ENCODE measurements at places on chromosomes 3 and 15.

DNA sequence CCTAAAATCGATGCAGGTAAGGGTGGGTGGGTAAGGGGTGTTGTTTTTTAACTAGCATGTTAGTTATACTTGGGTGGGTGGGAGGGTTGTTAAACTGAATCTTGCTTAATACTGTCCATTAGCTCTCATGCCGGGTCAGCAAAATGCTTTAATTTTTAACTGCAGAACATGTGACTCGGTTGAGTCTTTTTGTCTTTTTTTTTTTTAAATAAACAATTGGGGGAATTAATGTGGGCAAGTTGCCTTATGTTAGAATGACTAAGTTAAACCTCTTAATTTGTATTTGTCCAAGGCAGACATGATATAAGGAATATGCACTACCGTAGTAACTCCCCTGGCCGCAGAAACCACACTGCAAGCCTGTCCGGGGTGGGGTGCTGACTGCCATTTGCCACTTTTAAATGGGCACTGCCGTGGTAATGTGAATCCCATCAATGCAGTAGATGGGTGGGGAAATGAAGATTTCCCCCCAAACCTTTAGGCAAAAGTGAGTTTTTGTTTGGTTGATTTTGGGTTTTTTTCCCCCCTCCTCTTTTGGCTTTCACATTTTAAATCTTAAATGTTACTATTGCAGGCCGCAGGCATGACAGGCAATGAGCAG, 54.3 kb upstream of the CCR4 start:
- no peak for DNase-seq

- DNase-seq, result no peak
Observed at GRCh38 chr3:189108067-189108466, 63.7 kb upstream of the TPRG1 start.

GRCh38 chr3:73319179-73319769, 257.8 kb downstream of the EBLN2 start:
- DNase-seq, result no peak

DNA sequence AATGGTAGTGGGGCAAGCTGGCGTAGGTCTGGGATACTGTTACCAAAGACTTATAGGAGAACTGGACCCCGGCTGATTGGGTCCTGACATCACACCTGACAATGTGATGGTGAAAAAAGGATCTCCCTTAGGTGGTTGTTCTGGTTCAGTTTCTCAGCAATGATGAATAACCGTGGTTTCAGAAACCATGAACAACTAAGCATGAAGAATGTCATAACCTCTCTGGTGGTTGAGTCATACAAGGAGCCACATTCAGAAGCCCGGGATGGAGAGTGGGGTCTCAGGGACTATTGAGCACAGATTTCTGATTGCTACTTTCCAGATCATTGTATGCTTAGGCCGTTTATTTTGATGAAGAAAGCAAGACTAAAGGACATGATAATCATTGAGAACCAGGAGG, 17.4 kb downstream of the GPR160 start:
- no peak for DNase-seq

GRCh38 chr3:188486126-188486525, 332.2 kb downstream of the LPP start:
- no peak for DNase-seq

GRCh38 chr15:63896336-63897115, 62.8 kb upstream of the HERC1 start:
- no peak for DNase-seq

DNA sequence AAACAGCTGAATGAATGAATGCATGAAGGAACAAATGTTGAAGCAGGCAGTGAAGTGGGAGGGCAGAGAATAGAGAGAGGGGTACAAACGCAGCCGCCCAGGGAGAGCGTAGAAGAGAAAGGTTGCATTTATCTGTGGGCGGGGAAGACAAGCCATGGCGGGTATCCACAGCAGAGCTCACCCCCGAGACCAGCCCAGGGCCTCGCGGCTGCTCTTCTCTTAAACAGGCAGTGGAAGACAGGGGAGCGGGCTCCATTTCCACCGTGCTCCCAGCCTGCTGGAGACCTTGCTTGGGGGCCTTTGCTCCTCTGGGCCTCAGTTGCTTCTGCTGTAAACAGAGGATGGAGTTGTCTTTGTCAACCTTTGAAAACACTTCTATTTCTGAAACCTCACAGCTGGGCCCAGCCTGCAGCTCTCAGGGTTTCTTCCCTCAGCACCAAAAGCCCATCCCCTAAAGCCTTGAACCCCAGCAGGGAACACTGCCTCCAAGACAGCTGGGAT, 259.5 kb downstream of the UACA start:
- DNase-seq, result no peak

GRCh38 chr15:81596159-81596865, 222.3 kb upstream of the TMC3 start:
- no peak for DNase-seq

DNA sequence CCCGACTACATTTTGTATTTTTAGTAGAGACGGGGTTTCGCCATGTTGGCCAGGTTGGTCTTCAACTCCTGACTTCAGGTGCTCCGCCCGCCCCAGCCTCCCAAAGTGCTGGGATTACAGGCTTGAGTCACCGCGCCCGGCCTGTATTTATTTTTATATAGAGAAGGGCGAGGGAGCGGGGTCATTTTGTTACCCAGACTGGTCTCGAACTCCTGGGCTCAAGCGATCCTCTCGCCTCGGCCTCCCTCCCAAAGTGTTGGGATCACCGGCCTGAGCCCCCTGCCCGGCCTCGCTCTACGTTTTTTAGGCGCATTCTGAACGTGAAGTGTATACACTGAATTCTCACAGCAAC, 514 bp upstream of the PPP4R2 start:
- no peak for DNase-seq

DNA sequence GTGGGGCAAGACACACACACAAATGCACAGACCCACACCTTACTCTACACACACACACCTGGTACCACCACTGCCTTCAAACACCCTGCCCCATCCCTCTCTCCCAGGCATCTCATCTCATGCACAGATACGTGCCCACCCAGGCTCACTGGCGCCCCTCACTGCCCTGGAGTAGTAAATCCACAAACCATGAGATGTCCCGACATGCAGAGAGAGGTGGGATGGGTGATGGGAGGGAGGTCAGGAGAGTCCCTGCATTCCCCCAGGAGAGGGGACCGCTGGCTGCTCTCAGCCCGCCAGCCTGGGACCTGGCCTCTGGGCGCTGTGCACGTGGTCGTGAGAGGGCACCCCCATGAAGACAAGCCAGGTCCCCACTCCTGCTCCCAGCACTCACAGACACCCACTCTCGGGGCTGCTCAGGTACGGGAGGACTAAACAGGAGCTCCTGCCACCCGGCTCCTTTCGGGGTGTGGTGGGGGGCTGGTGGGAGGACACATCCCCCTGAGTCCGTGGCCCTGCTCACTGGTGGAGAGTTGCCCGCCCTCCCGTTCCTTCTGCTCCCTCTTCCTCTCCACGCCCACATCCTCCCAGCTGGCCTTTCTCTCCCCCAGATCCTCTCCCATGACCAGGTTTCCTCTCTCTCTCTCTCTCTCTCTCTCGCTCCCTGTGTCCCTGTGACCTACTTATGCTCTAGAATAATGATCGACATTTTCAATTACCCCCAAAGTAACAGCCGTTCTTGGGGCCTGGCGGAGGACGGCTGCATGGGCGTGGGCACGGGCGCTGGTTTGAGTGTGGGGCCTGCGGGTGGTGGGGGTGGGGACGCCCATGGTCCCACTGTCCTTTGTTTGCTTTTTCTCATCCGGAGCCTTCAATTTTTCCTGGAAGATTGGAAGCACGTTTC, 18.9 kb upstream of the CSPG4 start:
- no peak for DNase-seq

DNA sequence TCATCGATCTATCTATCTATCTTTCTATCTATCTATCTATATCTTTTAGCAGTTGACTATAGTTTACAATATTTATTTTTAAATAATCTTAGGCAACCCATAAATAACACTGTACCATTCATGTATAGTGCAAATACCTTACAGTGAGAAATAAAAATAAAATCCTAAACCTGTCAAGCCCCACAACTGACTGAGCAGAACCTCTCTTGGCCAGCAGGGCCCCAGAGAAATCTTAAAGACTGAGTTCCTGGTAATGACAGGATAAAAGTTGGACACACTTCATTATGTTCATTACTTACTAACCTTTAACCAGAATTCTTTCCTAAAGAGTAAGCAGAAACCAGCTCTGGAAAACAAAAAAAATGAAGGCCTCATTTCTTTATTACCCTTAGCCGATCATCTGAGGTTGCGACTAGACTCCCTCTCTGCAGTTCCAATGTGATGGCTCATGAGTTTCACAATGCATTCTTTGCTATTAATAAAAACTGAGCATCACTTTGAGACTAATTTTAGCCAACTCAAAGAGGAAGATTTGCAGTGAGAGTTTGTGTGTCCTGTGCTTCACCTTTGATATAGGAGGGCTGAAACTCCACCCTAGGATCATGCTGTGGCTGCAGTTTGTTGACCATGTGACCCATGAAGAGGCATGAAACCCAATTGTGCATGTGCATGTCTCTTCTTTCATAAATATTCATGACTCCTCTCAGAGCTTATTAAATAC, 1072.0 kb downstream of the NSUN3 start:
- DNase-seq, result no peak

GRCh38 chr3:12308517-12308916, 19.6 kb downstream of the PPARG start:
- DNase-seq, result no peak

DNA sequence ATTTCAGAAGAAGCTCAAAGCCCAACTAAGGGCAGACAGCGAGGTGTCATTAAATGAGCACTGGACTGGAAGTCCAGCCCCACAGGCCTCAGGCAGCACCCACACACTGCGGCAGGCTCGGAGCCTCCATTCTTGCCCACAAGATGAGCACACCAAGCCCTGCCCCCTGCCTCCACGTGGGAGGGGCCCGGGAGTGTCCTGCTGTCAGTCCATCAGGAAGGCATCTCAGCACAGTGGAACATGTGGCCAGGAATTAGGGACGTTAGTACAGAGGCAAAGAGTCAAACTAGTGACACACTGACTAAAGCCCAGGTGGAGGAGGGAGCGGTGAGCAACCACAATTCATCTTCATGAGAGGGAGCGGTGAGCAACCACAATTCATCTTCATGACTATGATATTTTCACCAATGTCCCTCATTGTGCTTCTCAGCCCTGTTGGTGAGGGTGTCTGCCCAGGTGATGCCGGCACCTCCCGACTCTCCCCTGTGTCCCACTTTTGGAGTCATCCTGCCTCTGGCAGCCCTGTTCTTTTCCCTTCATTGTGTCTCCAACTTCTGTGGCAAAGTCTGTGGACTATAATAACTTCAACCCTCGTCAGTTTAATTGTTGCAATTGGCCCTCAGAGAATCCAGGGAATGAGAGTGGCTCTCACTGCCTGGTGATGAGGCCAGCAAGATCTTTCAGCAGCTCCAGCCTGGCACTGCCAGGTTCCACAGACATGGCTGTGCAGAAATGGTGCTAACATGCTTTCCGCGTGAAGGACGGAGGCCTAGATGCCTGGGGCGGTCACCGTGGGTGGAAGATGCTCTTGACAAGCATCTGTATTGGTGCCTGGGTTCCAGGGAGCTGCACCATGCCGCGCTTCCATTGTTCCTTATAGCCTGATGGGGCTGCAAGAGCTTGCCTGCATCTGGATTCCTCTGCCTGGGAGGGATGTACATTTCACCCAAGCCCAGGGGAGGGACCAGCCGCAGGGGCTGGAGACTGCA, 23.1 kb upstream of the SKOR1 start:
- no peak for DNase-seq

DNA sequence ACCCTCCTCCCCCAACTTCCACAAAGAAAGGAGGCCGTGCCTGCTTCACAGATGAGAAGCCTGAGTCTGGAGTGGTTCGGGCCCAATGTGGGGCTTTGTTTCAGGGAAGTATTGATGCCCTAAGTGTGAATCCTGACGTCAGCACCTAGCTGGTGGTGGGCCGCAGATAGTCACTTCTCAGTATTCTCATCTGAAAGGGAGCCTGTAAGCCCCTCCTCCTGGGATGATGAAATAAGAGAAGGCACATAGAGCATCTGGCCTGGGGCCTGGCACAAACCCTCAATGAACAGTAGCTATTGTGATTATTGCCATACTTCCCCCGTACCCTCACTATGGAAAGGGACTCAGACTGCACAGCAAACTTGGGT, 24.8 kb downstream of the LINGO1 start:
- no peak for DNase-seq

- DNase-seq, result no peak
Observed at GRCh38 chr15:31476866-31477265, 150.2 kb downstream of the KLF13 start.
